ENCODE measurements at places on chromosomes 1 and 21. TPM values are rescaled to one million over a fixed set of nuclear protein-coding genes. Genes with fewer than 3 reads are reported as not detected.

DNA sequence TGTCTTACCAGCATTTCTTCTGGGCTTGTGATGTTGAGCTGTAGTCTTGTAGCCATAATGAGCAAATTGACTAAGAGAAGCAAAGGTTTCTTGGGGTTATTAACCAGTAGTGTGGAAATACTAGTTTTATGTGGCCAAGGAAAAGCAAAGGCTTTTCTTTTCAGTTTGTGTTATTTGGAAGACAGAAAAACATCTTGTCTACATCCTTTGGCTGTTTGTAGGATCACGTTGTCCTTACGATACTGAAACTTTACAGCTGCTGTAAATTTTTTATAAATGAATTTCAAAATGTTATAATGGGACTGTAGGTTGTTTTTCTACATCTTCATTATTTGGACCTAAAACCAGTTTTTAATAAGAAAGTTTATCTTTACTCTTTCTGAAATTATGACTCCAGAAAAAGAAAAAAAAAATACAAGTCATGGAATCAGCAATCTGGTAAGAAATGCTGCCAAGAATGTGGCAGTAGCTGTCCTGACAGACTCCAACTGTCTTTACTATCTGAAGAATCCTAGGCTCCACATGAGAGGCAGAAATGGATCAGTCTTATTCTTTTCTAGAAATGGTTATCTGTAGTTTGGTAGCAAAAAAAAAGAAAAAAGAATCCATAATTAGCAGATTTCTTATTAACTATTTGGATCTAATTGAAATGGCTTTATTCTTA, 41.6 kb upstream of the QSOX1 start:
- no peak for DNase-seq

DNA sequence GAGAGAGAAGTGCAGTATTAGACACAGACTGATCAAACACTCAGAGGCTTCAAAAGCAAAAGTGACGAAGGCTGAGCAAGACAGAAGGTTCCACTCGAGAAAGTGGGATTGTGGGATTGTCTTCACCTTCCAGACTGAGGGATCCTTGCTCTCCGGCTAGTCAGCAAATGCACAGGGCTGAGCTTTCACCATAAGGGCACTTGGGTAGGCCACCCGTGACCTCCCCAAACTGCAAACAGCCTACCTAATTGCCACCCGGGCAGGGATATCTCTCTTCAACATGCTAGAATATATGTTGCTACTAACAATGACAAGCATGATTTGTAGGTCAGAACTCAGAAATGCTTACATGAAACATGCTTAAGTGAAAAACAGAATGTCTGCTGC, 35.3 kb upstream of the RIPK4 start:
- no peak for DNase-seq

Gene ACTA1
- not detected for total RNA-seq

Gene CFAP141
- not detected for total RNA-seq

DNA sequence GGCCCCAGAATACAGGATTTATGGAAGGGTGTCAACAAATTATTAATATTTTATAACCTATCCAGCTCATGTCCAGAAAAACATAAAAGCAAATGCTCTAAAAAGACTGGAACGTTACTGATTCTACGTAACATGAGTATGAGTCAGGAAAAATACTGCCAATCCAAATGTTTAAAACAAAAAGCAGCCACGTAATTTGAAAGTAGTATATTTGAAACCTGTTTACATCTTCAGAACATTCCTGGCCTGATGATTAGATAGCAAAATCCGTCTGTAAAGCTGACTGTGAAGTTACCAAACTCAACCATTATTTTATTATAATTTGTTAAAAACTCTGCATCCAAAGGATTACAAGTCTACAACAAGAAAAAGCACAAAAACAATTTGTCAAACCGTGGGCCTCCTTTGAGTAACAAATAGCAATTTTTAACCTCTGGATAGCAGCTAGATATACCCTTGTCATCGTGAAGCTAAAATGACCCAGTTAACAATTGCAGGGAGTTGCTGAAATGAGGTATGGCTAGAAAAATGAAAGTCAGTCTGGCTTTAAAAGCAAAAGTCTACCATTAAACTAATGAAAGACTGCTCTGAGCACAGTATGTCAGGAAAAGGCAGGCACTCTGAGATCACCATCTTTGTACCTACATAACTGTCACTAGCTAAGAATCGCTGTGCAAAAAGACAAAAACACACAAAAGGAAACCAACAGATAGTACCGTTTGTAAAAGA, 1.2 kb downstream of the UBR4 start:
- no peak for DNase-seq

Gene ANXA9
- total RNA-seq, result 0.54 TPM

GRCh38 chr1:44060830-44061267, 29.6 kb upstream of the SLC6A9 start:
- no peak for DNase-seq
